ENCODE measurements at places on chromosomes 5 and 9.

DNA sequence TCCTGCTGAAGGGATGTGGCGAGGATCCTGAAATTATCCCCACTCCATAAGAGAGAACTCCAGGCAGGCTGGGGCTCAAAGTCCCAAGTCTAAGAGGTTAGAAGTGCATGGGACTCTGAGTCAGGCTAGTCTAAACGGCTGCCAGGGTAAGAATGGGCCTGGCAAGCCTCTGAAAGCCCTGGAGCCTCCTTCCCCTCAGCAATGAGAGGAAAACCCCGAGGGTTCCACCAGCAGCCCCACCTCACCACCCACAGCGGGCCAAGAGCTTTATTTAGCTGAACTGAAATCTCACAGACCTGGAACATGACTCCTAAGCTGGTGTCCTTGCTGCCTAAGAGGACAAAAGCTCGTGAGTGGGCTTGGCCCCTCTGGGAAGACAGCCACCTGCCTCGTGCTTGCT is 135.5 kb downstream of the SEC61B start:
- DNase-seq: no peak

- no peak for DNase-seq
Measured at GRCh38 chr9:111743275-111743674, 51.5 kb downstream of the SHOC1 start.

DNA sequence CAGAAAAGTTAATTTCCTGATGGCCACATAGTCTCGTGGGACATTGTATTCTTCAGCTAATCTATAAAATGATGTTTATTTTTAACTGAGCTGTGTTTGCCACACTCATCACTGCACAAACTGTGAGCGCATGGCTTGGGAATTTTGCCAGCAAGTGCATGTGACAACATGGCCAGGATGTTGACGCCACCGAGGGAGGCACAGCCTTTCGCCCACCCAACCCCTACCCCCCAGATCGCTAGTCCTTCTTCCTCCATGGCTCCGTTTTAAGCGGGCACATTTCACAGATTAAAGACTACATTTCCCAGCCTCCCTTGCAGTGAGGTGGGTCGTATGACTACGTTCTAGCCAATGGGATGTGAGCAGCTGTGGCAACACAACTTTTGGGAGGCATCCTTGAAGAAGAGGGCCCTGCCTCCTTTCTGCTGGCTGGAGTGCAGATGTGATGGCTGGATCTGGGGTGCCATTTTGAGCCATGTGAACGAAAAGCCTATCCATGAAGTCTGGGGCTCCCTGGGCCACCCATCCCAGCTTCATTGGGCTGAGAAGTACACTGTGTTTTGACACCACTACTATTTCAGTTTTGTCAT is 7.9 kb downstream of the NRARP start:
- DNase-seq: no peak

DNA sequence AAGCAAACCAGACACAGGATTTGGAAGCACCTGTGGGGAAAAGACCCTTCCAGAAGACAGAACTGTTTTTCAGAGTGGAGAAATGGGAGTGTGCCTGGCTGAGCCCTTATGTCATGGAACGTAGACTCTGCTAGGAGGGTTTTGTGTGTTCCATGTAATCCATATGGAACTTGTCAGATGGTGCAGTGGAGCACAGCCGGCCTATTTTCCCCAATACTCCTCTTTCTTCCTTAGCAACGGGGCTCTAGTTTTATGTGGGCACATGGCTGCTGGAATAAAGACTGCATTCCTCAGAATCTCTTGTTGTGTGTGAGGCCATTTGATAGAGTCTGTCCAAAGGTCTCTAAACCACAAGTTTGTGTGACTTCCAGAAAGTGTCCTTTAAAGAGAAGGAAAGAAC is 284.0 kb downstream of the DRD1 start:
- no peak for DNase-seq

GRCh38 chr5:107464416-107464815 is 206.3 kb downstream of the EFNA5 start:
- no peak for DNase-seq

DNA sequence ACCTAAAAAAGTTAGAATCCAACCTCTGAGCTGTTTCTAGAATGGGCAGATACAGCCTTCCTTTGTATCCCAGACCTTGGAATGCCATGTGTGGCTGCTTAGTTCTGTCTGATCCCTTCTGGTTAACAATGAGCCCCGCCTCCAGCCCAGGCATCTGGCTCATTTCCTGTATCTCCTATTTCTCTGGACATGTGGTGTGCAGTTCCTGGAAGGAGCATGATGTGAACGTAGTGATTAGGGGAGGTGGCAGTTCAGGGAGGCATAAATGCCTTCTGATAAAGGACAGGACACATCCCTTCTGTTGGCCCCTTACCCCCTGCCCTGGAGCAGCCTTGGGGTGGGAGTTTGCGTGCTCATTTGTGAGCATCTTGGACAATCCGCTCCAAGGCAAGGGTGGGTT is 243.0 kb downstream of the ZSWIM6 start:
- no peak for DNase-seq

DNA sequence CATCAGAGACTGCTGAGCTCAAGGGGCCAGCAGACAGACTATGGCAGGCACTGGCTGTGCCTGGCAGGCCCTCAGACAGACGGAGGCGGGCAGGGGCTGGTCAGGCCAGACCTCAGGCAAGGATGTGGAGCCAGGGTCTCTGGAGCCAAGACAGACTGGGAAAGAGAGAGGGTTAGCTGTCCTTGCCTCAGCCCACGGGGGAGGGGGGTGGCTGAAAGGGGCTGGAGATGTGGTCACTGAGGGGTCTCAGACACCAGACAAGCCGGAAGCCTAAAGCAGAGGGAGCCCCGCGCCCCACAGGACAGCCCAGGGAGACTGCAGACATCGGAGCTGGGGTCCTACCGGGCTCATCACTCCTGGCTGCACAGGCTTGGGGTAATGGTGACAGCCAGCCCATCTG is 141.2 kb upstream of the FOXD4L5 start:
- no peak for DNase-seq

- no peak for DNase-seq
Measured at GRCh38 chr9:1458503-1458902, 408.3 kb downstream of the DMRT2 start.

DNA sequence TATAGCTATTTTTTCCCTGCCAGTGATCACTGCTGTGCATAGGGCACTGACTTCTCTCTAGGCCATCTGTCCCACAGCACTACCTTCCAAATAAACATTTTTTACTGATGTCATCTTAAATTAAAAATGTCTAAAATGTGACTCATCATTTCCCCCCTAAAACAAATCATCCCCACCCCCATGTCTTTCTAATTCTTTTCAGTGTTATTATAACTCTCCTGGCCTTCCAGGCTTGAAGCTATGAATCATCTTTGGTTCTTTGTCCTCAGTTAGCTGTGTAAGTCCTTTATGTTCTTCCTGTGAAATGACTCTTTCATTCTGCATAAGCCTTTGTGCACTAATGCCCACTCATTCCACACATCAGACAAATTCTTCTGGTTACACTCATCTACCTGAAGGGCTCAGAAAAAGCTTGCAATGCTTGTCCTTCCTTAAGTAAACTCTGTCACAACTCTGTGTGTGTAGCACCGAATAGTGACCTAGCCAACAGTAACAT is 78.1 kb downstream of the CFAP95 start:
- no peak for DNase-seq

DNA sequence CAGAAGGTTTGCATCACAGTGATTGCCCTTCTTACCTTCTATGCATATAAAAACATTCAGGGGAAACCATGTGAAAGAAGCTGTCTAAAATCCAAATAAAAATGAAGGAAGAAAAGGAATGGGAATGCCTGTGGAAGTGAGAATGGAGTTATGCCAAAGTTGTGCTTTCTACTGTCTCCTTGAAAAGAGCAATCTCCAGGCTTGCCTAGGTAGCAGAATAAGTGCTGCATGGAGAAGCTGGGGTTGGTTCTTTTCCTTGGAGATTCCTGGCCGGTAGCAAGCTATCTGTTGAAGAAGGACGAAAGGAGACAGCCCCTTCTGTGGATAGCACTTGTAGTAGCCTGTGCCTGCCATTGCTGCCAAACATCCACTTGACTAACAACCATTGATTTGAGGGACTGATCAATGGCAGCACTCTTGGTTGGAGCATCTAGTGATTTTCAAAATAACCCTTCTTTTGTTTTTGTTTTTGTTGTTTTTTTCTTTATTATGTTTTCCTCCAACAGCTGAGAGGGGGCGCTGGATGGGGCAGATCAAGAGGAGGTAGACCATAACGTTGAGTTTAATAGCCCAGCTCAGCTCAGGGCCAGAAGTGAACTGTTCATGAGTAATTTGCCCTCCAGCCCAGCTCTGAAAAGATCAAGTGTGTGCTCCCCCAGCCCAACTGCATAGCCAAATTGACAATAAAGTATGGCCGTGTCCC is 1.6 kb downstream of the PLCXD3 start:
- DNase-seq: no peak

GRCh38 chr5:126736141-126736540 is 40.8 kb upstream of the LMNB1 start:
- no peak for DNase-seq

GRCh38 chr9:100086097-100086635 is 12.6 kb downstream of the ERP44 start:
- no peak for DNase-seq

DNA sequence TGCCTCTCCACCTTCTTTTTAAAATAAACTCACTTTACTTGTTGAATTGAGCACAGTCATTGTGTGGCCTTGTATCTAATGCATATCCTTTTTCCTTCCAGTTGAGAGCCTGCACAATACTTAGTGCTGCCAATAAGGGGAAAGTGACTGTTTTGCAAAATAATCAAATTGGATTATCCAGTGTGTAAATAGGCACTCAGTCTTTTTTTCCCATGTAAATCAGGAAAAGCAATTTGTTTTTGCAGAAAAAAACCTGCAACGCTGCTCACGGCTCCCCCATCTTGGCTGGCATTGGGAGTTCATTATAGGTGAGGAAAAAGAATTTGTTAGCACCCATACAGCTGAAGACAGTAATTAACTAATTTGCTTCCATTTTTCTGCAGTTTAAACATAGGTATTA is 299.9 kb downstream of the CSNK1G3 start:
- DNase-seq: no peak

GRCh38 chr5:143214458-143214857 is 189.0 kb downstream of the NR3C1 start:
- DNase-seq: no peak

DNA sequence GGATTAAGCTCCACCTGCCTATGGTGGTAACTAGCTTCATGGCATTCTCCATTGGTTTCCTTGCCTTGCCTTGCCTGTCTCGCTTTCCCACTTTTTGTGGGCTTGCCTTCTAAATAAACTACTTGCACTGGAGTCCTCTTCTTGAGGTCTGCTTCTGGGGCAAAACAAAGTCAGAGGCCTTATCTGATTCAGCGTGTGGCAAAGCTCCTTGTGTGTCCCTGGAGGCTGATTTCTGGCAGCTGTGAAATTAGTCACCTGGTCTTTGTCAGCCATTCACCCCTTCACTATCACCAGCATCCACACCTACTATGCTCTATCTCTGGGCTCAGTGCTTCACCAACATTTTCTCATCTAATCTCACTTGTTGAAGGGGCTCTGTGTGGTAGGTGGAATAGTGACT is 176.2 kb downstream of the SEC61B start:
- no peak for DNase-seq

GRCh38 chr5:135319458-135319857 is 79.6 kb downstream of the MACROH2A1 start:
- no peak for DNase-seq

- no peak for DNase-seq
Measured at GRCh38 chr9:110266795-110267194, 10.5 kb upstream of the TXN start.

DNA sequence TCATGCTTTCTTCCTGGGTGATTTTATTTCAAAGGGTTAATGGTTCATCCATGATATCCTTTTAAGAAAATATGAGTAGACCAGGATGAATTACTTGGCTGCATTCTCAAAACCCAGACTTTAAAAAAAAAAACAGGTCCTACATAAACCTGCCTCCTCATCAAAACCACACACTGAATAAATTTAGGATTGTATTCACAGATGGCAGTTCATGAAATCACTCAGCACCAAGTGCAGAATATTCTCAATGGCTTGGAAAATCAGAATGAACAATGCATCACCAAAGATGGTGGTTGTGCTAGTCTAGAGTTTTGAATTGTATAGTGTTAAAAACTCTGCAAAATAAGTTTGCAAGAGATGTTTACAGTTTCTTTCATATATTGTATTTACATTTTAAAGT is 145.4 kb upstream of the GRAMD2B start:
- no peak for DNase-seq

GRCh38 chr5:39138892-39139291 is 64.7 kb upstream of the RICTOR start:
- DNase-seq: no peak

DNA sequence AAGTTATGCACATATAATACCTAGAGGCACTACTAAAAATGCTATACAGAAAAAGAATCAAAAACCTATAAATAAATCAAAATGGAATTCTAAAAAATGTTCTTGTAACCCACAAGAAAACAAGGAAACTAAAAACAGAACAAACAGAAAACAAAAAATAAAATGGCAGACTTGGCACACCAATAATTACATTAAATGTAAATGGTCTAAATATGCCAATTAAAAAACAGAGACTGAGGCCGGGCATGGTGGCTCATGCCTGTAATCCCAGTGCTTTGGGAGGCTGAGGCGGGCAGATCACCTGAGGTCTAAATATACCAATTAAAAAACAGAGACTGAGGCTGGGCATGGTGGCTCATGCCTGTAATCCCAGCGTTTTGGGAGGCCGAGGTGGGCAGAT is 142.2 kb downstream of the SLIT3 start:
- no peak for DNase-seq

GRCh38 chr5:150044712-150045111 is 41.6 kb downstream of the CSF1R start:
- no peak for DNase-seq

GRCh38 chr9:126531591-126531990 is 82.1 kb upstream of the LMX1B start:
- no peak for DNase-seq

DNA sequence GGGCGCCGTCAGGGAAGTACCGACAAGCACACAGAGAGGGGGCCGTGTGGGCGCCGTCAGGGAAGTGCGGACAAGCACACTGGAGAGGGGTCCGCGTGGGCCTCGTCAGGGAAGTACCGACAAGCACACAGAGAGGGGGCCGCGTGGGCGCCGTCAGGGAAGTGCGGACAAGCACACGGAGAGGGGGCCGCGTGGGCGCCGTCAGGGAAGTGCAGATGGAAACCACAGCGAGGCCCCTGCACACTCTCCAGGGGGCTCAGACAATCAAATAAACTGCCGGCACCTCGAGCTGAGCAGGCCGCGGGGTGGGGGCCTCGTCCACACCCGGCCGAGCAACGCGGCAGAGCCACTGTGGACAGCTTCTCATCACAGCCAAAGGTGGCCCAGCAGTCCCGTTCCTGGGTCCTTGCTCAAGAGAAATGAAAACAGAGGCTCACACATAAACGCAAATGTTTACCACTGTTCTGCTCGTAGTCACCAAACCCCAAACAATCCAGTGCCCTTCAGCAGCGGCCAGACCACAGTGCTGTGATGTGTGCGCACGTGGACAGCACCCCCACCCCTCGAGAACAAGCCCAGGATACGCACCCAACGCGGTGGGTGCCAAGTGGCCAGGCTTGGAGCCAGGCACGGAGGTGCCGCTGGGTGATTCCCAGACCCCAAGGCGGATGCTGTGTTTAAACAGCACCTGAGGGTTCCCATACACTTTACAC is 24.7 kb downstream of the TPPP start:
- DNase-seq: no peak

- DNase-seq: no peak
Measured at GRCh38 chr5:112124788-112125187, 294.3 kb downstream of the EPB41L4A start.

Data from stimulated activated CD4-positive, alpha-beta T cell treated with anti-CD3 and anti-CD28 coated beads, Interleukin-2, amount 100 ng/mL, for 48 hours (primary cell).